ENCODE measurements at places on chromosomes 3 and 15.

DNA sequence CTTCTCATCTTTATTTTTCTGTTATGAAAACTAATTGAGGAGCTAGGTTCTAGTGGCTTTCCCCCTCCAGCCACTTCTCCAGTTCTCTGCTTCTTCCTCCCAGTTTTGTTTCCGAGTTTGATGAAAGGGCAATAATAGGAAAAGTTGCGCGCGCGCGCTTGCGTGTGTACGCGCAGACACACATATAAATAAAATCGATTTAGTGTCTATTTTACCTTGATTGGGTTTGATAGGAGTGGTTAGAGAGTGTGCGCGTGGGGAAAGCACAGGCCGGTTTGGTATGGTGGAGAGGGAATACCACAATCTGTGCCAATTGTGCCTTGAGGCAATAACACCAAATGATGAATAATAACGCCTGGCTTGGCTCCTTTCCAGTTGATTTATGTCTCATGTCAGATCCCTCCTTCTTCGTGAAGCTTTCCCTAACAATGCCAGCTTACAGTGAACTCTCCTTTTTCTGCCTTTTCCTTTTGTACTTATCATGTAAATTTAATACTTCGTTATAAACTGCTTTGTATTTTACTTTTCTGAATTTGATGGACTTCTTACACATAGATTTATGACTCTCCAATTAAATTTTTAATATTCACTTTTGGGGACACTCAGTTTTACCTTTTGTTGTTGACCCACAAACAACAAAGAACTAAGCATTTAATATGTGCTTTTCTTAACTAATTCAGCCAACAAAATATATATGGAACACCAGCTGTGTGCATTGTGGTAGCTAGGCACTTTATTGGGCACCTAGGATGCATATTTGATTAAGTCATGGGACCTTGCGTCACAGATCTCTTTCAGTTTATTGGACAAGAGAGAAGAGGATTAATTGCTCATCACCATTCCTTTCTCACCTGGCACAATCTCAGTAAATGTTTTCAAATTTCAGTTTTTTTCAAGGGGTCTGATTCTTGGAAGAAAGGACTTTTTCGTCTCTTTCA lies 1.7 kb downstream of the TIPARP start:
- peak; percentile 19 for DNase-seq

- DNase-seq, result no peak
Measured at GRCh38 chr3:23633261-23633960, 172.3 kb upstream of the UBE2E1 start.

DNA sequence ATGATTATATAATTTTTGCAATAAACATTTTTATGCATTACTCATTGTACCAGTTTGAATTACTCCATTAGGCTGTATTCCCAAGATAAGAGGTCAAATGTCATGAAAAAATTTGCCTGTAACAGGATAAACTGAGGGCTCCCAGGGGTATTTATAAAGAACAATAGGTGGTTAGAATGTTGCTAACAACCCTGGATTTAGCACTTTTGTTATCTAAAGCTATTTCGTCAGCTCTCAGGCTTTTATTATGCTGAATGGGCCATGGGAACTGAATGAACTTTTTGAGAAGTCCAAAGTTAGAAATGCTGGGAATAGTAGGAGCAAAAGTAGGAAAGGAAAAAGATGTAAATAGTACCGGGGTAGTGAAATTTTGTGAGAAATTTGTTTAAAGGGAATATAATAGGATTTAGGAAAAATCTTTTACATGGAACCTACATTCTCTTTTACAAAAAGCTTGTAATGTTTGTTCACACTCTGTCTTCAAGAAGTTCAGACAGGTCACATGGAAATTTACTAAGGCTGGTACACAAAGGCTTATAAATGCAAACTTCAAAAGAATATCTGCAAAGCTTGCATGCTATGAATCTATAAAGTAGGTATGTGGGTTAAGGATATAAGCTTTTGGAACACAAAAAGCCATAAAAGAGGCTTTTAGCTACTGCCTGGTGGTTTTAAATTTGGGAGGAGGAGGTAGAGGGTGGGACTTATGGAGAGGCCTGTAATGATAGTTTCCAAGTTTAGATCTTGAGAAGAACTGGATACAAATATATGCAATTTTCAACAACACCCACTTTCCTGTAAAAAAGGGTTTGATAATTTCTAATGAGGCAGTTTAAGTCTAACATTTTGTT lies 445.8 kb upstream of the NAALADL2 start:
- DNase-seq, result no peak

GRCh38 chr3:95197661-95198060 lies 1134.8 kb downstream of the NSUN3 start:
- DNase-seq, result no peak

GRCh38 chr3:108322352-108322751 lies 26.0 kb downstream of the HHLA2 start:
- DNase-seq, result no peak

DNA sequence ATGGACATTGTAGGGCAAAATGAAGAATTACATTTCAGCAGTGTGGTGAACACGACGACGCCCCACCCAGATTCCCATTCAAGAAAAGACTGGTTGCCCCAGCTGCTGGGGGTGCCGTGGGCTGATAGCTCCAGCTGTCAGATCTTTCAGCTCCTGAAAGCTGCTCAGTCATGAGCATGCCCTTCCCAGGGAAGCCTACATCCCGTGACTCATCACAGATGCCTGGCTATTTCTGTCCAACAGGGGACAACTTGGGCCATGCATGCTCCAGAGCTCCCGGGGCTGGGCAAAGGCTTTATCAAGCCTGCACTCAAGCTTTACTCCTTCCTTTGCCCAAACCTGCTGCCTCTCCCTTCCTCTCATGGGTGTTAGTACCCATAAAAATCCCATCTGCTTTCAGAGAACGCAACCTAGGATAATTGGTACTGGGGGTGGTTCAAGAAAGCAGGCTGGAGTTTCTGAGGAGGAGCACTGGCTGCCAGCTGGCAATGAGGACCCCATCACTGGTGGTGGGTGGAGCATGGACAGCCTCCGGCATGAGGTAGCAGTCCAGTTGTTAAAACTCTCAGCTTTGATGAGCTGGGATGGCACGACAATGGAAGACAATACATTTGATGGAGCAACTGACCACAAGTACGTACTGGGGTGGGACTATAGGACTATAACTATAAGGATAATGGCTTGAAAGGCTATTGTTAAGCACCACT lies 16.4 kb upstream of the ST8SIA2 start:
- DNase-seq, result peak; percentile 22

DNA sequence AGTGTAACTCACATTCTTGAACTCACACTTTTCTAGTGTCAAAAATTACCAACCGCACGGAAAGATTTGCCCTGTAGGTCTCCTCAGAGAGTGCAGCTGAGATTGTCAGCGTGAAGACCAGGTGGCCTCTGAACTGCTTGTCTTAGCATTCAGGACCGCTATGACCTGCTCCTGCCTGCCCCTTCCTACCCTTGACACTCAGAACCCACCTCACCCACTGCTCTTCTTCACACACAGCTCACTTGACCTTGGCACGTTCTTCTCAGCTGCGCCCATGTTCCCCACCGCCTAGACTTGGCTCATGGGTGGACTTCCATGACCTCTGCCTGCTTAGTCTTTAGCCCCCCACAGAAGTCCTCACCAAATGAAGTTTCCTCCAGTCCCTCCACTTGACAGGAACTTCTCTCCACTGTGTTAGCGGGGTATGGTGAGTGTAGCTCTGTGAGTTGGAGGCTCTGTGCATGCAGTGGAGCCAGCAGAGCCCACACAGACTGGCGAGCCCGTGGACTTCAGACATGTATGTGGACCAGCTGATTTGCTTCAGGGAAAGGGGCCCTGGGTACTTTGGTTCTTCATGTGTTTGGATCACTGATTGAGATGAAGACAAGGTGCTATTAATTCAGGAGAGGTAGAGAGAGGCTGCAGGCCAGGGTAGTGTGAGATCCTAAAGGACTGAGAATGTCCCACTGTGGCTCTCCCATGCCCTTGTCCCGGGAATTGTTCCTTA lies 221.3 kb downstream of the OPA1 start:
- no peak for DNase-seq

DNA sequence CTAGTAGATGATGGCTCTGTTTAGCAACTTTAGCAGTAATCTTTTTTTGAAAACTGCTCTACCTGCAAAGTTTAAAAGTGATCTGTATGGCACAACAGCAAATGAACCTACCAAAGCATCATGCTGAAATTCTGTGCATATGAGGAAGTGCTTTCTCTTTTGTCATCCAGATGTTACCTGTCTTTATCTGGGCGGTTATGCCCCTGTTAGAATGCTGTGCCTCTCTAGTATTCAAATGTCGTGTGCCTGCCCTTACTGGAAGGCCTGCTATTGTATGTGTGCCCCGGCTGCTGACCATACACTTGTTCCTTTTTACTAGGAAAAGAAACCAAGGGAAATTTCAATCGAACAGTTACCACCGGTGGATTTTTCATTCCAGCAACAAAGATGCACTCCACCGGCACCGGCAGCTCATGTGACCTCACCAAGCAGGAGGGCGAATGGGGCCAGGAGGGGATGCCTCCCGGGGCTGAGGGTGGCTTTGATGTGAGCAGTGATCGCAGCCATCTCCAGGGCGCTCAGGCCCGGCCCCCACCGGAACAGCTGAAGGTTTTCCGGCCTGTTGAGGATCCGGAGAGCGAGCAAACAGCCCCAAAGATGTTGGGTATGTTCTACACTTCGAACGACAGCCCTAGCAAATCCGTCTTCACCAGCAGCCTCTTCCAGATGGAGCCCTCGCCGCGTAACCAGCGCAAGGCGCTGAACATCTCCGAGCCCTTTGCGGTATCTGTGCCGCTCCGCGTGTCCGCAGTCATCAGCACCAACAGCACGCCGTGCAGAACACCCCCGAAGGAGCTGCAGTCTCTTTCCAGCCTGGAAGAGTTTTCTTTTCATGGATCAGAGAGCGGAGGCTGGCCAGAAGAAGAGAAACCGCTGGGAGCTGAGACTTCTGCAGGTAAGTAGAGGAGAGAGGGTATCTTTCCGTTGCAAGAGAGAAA lies 61.6 kb downstream of the TMEM39A start:
- no peak for DNase-seq

DNA sequence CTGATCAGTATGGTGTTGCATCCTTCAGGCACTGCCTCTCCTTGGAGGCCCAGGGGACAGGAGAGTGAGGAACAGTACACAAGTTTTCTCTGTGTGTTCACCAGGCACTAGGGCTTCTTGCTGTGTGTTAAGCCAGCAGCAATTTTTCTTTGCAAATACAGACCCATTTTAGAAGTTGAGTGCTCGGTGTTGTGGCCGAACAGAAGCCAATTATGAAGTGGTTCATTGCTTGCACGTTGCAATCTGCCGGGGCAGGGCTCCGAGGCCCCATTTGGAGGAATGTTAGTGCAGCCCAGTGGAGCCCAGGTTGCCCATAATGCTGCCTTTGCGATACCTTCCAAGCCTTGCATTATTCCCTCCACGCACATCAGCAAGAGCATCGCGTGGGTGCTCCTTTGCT lies 51.0 kb downstream of the EPHB1 start:
- DNase-seq, result no peak

DNA sequence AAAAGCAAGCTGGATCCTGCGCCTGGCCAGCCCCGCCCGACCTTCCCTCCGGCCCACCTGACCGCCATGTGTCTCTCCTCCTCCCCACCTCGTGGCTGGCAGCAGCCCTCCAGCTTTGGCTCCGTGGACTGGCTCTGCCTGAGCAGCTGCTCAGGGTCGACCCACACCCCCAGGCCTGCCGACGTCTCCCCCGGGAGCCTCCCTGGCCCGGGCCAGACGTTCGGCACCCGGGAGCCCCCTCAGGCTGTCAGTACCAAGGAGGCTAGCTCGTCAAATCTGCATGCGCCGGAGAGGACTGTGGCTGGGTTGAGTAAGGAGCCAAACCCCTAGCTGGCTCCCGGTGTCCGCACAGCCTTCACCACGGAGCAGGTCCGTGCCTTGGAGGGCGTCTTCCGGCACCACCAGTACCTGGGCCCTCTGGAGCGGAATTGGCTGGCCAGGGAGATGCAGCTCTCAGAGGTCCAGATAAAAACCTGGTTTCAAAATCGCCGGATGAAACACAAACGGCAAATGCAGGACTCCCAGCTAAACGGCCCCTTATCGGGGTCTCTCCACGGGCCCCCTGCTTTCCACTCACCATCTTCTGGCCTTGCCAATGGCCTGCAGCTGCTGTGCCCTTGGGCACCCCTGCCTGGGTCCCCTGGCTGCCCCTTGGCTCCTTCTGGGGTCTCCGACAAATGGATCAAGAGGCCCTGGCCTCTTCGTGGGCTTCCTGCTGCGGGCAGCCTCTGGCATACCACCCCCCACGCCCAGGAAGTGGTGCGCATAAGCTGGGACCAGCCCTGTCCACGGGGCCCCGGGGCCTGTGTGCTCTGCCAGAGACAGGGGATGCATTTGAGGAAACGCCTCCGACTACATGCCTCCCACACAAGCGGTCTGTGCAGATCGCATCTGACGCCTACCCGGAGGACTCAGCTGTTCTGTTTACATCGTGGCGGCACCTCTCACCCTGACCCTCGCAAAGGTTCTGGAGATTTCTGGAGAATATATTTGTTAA lies 345.0 kb downstream of the ZNF385D start:
- no peak for DNase-seq

DNA sequence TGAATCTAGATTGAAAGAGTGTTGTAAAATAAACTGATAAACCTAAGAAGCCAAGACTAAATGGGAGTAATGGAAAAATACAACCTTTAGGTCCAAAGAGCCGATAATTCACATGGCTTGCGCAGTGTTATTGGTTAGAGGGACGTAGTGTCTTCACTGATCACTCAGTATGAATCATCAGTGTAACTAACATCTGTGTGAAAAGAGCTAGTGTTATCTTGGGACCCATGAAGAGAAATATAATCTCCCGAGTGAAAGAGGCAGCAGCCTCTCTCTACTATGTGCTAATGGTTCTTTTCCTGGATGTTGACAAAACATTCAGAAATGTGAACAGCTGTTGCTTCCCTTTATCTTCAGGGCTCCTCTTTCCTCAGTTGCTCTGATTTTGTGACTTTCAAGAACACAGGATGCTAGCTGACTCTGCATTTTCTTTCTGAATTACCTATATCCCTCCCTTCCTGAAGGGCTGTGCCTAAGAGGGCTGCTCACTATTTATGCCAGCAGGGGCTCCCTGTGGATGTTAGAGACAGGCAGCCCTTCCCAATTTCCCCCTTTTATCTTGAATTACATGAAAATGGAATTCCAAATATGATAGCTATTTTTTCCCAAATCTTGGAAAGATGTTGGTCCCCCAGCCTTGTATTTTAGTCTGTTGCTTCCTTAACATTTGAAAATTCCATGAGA lies 128.8 kb downstream of the GRM7 start:
- DNase-seq, result no peak
